Right lobe of liver (tissue), 6 donors: ENCODE measurements at places on chromosomes 6 and 20.

GRCh38 chr6:45185403-45186251 lies 142.5 kb upstream of the RUNX2 start:
- no peak for DNase-seq

DNA sequence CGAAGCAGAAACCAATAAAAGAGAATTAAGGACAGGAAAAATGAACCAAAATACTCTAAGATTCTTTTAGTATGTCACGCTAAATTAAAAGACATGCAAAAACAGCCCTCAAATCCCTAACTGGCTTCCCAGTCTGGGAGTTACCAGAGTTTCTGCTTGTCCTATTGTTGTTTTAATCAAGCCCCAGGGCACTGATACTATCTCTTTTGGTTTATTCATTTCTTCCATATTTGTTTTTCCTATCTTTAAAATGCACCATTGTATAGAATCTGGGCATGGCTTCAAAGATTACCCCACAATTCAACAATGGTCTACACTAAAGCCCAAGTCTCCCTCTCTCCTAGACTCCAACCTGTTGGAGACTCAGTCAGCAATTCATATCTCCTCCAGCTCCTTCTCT lies 169.1 kb downstream of the MYLK4 start:
- DNase-seq, result no peak

- no peak for DNase-seq
These were observed 30.7 kb upstream of the MAP3K4 start for GRCh38 chr6:160960839-160961238.

DNA sequence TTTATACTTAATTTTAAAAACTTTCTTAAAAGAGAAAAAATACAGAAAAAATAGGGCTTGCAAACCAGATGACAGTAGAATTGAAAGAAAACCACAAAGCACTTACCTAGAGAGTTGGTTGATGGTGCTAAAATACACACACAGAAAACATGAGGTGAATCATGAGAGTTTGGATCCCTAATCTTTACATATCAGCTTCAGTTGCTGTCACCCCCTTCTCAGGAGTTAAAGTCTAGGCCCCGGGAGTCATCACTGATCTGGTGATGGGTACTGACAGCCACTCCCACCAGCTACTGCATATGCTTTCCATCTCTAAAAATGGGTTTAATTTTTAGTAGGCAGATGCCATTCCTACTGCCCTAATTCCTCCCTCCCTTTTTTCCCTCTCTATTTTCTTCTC lies 16.7 kb downstream of the TSBP1 start:
- no peak for DNase-seq

- DNase-seq, result peak; percentile 45
These were observed 39.3 kb upstream of the OSTM1 start for GRCh38 chr6:108113557-108114519.

GRCh38 chr20:44532981-44533331 lies 11.1 kb upstream of the SERINC3 start:
- no peak for DNase-seq

DNA sequence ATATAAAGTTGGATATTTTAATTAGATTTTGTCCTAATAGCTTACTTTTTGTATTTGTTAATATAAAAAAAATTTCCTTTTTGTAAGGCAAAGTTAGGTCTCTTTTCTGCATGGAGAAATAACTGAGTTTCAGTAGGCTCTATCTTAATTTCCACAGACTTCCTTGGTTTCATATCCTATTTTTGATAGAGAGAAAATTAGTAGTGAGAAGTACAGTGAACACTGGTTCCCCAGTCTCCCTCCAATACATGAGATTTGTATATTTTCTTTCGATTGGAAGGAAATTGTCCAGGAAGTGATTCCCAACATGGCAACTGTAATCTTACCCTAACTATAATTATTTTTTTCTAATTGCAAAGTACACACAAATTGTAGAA lies 26.4 kb downstream of the TRIM27 start:
- no peak for DNase-seq

- DNase-seq, result no peak
These were observed 76.5 kb downstream of the ADGRG6 start for GRCh38 chr6:142378138-142378875.

DNA sequence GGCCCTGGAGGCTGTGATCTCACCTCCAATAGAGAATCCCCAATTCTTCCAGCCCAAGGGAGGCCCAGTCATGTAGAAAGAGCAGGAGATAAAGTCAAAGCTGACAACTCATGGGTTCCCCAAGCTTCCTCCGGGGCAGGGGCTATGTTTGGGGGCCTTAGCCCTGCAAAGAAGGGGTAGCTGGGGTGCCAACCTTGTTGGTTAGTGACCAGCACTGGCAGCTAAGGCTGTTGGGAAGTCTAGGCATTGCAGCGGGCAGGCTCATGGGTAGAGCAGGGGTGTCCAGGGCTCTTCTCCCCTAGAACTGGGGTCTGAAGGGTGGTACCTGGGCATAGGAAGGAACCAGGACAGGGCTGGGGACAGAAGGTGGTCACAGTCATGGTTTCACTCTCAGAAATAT lies 36.4 kb downstream of the TGM2 start:
- peak; percentile 38 for DNase-seq

- no peak for DNase-seq
These were observed 88.7 kb downstream of the SNAP25 start for GRCh38 chr20:10307359-10307735.

DNA sequence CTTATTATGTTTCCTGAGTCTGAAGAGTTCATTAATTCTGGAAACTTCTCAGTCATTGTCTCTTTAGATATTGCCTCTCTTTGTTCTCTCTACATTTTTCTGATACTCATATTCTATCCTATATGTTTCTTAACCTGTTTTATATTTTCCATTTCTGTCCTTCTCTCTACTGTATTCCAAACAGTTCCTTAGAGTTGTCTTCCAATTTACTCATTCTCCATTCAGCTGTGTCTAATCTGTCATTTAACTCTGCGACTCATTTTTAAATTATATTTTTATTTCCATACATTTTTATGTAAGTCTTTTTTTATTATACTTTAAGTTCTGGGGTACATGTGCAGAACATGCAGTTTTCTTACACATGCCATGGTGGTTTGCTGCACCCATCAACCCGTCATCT lies 251.8 kb downstream of the NRN1 start:
- DNase-seq, result no peak
